Activated T-cell treated with anti-CD3 and anti-CD28 coated beads, Interleukin-2, amount 50 U/mL, for 72 hours (primary cell): ENCODE measurements at places on chromosomes 5 and 9. TPM values are rescaled to one million over a fixed set of nuclear protein-coding genes. Genes with fewer than 3 reads are reported as not detected.

- DNase-seq: no peak
Measured at GRCh38 chr5:77627869-77628674, 10.4 kb downstream of the OTP start.

DNA sequence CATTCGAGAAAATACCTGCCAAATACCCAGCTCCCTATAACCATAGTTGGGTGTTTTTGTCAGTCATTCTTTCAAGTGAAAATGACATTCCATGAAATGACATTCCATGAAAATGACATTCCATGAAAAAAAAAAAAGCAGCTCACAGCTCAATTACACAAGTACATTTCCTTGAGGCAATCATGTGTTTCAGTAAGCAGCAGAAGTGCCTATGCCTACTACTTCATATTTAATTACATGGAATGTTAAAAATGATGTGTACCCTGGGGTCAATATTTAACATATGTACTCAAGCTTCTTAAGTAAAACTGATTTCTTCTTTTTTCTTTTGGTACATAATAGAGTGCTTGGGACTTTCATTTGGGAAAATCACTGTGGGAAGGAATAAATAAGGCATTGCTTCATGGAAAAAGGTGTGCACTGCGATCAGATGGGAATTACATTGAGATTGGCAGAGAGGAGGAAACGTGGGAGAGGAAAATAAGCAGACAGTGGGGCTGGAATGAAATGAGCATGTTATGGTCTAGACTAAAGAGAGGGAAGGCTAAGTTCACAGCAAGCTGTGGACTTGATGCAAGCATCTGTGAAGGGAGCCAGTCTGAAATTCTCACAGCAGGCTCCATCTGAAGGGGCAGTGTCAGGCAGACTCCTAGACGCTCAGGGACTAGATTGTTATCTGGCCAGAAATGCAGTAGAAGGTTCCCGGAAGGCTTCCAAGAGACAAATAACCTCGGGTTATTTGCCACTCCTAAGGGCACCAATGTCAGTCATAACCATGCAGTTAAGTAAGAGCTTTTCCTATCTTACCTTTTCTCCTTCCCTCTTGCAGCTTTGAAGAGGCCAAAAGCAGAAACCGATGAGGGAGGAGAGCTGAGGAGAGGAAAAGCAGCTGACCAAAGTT, 15.2 kb upstream of the SPATA9 start:
- no peak for DNase-seq

DNA sequence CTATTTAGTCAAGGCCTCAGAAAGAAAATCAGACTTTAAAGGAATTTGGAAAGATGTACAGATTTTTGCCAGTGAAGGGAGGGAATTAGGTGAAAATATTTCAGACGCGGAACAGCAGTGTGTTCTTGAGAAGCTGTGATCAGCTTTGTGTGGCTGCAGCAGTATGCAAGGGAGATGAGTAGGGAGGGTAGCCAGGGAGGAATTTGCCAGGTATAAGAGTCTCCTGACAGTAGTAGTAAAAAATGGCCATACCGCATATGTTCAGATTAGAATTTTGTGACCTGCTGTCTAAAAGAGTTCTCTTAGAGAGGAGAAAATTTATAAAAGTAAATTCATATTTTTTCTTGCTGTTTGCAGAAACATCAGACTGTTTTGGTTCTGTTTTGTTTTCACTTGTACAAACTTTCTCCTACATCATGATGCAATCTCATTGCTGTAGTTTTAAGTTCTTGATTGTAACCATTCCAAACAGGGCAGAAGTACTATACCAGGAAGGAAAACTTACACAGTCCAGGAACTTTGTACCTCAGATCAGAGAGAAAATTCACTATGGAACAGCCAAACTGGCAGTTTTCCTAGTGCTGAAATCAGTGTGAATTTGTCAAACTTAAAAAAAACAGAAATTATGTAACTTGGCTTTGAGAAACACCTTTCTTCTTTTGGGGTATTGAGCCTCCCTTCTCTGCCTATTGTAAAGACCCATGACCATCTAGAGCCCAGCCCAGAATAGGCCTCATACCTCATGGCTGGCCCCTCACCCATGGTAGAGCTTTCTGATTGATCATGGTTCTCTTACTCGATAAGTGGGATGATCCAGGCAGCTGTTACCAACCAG, 78.4 kb upstream of the NR3C1 start:
- DNase-seq: no peak

DNA sequence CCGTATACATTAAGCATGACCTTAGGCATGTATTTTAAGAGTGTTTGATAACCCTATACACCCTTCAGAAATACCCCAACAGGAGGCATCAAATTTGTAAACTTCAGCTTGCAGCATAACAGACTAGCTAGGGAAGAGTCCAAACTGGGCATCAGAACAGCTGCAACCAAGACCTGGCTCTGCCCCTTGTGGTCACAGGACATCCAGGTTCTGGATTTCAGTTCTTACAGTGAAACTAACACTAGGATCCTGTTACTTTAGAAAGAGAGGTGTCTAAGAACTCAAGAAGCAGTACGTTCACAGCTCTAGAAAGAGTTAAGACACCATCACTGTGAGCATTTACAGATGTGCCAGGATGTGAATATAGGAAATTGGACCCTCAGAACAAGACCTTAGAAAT, 229.8 kb downstream of the BNC2 start:
- no peak for DNase-seq

GRCh38 chr5:67050125-67050524, 146.5 kb downstream of the CD180 start:
- DNase-seq: no peak

GRCh38 chr5:79454043-79454442, 59.9 kb downstream of the HOMER1 start:
- DNase-seq: no peak

DNA sequence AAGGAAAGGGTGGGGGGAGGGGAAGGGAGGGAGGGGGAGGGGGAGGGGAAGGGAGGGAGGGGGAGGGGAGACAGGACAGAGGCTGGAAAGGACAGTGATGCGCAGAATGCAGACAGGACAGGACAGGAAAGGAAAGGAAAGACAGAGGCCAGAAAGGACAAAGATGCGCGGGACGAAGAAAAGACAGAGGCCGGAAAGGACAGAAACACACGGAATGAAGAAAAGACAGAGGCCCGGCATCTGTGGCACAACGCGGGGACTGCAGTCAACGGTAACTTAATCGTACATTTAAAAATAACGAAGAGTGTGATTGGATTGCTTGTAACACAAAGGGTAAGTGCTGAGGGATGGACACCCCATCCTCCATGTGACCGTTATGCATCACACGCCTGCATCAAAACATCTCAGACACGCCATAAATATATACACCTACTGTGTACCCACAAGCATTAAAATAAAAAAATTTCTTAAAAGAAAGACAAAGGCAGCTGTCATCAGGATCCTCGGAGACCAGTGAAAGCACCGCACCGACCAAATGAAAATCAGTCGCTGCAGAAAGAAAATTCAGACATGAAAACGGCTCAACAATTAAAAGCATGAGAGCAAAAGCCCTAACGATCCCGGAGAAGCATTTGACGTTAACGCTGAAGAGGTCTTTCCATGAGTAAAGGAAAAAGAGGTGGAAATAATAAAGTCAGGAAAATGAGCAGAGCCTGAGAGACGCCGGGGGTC, 52.9 kb upstream of the EXOC3 start:
- no peak for DNase-seq

- no peak for DNase-seq
Measured at GRCh38 chr5:6492934-6493333, 44.3 kb downstream of the UBE2QL1 start.

DNA sequence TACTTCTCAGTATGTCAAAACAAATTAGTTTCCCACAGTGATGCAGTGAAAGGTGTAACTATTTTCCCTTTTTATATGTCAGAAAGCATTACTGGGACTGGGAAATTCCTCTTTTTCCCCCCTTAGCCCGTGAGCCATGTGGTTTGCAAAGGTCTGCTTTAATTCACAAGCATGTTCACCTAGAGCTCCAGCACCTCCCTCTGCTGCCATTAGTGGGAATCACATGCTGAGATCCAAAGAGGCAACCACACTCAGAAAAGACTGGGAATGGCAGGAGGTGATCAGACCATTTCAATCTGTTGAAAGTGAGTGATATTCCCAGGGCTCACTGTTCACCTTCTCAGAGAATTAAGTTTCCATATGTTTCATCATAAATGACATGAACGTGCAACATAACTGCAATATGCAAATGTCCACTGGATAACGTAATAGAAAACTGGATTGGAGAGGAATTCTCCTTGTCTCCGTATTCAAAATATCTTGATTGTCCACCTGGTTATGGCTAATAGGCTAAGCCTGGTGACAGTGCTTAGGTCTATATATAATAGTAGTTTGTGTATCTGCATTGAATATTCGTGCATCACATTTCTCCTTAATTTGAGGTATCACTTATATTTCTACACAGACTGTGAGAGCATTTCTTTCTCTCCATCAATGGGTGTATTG, 703.5 kb upstream of the WWC1 start:
- DNase-seq: no peak

DNA sequence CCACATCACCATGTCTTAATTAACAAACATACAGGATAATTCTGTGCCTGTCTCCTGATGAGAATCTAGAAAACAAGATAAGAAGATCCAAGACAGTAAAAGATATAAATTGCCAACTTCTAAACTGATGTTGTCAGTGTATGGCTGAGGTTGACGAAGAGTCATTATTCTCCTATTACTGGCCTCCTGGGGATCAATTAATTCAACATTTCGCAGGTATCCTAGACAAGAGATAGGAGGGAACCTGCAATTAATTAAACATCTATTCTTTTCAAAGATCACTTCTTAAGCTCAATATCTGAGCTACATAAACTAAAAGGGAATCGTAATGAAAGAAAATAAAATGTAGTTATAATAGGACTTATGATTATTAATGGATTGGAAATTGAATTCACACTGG, 232.0 kb upstream of the GRIA1 start:
- DNase-seq: no peak

- peak; percentile 49 for DNase-seq
Measured at GRCh38 chr9:95516734-95517558, at the start of gene PTCH1. Gene PTCH1 (minus strand): TSS chr9:95516971.

GRCh38 chr9:71886015-71886414, 25.0 kb downstream of the ABHD17B start:
- peak; percentile 32 for DNase-seq

DNA sequence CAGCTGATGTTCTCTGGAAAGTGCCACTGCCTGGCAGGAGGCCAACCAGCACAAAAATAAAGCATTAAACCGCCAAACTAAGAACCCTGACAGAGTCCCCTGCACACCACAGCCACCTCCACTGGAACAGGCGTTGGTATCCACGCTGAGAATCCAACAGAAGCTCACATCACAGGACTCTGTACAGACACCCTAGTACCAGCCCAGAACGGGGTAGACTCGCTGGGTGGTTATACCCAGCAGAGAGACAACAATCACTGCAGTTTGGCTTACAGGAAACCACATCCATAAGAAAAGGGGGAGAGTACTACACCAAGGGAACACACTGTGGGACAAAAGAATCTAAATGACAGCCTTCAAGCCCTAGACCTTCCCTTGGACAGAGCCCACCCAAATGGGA, 15.0 kb upstream of the POU5F2 start:
- no peak for DNase-seq

DNA sequence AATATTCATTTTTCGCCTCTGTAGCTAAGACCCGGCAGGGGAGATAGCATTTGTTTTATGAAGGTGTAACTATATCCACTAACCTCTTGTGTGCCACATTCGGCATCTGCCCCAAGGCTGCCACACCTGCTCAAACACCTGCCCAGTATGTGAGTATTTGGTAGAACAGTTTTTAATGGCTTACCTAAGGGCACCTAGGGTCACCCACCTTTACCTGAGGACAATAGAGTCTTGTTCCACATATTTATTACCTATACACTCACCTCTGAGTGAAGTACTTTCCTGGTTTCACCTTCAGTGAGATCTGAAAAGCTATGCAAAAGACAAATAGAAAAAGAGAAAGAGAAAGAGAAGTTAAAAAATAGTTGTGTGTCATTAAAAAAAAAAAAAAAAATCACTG, 68.0 kb upstream of the PIP5K1B start:
- no peak for DNase-seq

DNA sequence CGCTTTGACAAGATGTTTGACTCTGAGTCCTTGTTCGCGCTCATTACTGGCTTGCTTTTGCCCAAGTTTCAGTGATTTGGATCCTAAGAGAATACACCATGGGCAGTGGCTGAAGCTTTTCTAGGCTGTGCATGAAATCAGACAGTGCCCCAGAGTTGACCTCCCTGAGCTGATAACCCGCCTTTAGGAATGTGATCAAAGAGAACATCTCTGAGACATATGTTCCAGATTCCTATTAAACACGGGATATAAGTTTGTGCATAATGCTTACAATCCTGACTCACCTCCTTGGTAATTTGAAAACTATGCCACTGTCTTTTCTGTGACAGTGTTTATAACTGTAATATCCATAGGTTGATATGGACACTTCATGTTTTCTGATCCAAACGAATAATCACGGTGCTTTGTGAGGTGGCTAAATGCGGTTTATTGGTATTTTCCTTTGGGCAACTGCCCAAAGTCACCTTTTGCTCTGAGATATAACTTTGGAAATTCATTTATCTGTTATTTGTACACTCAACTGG, 732.9 kb downstream of the MTRR start:
- no peak for DNase-seq

DNA sequence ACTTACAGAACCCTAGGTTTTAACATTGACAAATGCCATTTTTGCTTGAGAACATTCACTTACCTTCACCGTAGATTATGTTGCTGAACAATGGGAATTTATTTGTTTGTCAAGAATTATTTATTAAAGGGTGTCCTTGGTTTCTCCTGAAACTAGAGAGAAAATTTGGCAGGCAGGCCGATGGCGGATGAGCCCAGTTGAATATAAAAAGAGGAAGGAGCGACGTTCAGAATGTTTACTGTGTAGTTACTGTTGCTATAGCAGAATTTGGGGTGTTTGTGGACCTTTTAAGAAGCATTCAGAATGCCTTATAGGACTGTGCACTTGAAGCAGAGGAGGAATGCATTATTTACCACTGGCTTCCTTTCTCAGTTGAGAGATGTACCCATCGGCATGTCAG, 268.2 kb downstream of the CDH10 start:
- DNase-seq: no peak

DNA sequence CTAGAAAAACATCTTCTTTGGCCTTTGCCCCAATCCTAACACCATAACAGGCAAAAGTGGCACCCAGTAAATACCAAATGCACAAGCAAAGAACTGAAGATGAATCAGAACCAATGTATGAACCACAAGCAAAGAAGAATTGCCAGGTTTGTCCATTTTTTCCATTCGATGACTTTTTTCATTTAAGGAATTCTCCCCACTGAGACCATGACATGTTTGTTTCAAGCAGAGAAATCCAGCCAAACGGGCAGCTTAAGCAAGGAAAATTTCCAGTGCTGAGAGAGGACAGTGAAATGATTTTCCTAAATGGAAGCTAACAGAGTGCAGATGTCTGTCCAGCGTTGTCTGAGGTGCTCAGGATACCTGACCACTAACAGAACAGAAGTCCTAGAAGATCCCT, 203.7 kb downstream of the ADAMTS12 start:
- DNase-seq: no peak

GRCh38 chr5:525916-526315, 1.7 kb upstream of the SLC9A3 start:
- no peak for DNase-seq

SLC6A3 gene
- not detected for total RNA-seq

SV2C gene
- total RNA-seq: 0.23 TPM

LHX2 gene
- total RNA-seq: not detected

SNX30 gene
- total RNA-seq: 5.1 TPM

PCDHB10 gene
- total RNA-seq: not detected

IL17B gene
- total RNA-seq: not detected

FOXD4L3 gene
- total RNA-seq: not detected

PCDHB9 gene
- not detected for total RNA-seq
